RCC 7860 (cell line): ENCODE measurements at places on chromosomes 2 and 18.

DNA sequence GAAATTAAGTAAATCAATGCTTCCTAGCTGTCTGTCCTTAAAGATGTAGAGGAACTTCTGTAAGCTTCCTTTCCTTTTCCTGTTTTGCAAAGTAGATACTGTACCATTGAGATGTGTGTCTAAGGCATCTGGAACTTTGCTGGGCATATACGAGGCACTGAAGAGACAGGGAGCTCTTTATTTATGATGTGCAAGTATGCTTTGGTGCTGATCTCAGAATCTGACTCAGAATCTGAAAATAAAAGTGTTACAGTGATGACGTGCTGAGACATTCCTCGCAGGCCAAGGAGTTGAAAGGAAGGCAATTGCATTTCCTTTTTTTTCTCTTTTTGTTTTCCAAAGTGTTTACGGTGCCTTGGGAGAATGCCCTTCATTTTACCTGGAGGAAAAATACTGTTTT lies 230.9 kb upstream of the RGPD4 start:
- DNase-seq, result no peak

GRCh38 chr18:59041296-59041695 lies 98.4 kb upstream of the SEC11C start:
- DNase-seq, result no peak

- no peak for DNase-seq
Observed at GRCh38 chr2:100640431-100641124, 77.8 kb downstream of the PDCL3 start.

- no peak for DNase-seq
Observed at GRCh38 chr2:59237311-59237710, 996.2 kb upstream of the FANCL start.

- DNase-seq, result no peak
Observed at GRCh38 chr2:152693033-152693432, 24.2 kb downstream of the PRPF40A start.

GRCh38 chr18:23864624-23865023 lies 149.9 kb upstream of the TTC39C start:
- no peak for DNase-seq

DNA sequence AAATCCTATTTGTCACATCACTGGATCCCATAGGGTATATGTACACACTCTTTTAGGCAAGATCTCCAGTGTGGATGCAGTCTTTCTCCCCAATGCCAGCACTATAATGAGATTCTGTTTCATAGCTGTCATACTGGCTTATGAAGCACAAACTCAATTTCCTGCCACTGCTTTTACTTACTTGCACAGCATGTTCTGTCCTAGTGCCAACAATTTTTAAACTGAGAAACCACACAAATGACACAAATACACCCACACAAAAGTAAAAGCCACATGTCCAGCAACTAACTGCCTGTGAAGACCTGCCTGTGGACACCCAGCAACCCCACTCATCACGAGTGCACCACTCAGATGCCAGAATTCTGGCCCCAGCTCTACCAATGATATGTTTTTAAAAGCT lies 29.6 kb upstream of the RNU4ATAC start:
- DNase-seq, result no peak

- DNase-seq, result no peak
Observed at GRCh38 chr18:35158728-35159450, 81.9 kb upstream of the ZNF397 start.

- DNase-seq, result no peak
Observed at GRCh38 chr18:45363196-45363595, 252.1 kb upstream of the SLC14A2 start.

- DNase-seq, result no peak
Observed at GRCh38 chr2:42959234-42960001, 167.0 kb upstream of the HAAO start.
